ENCODE measurements at places on chromosomes 2 and 18.

- no peak for DNase-seq
Measured at GRCh38 chr2:180040146-180040925, 33.2 kb upstream of the CWC22 start.

DNA sequence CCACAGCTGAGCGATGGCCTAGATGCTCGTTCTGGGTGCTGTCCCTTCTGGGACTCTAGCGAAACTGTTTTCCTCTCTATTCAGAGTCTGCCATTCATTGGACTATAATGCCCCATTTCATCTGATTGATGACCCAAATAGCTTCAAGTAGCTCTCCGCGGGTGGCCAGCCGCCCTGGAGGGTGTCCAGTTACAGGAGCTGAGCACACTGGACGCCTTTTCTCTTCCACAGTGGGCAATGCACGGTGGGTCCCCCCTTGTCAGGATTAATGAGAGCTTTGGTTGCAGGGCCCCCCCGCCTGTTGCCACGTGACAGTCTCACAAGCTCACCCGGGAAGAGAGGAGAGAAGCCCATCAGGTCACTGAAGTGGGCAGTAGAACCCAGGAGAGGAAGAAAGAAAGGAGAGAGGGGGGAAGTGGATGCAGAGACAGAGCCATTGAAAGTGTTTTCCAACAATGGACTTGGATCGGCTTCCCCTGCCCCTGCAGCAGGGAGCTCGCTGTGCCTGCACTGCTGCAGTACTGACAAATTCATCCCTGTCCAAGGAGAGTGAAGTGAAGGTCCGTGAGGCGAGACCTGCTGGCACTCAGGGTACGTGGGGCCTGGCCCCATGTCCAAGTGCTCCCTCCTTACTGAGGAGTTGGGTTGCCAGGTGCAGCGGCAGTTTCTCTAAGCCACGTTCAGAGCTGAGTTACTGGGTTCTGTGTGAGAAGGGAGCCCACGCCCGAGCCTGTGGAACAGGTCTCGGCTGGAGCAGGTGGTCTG is 44.8 kb downstream of the DIPK1C start:
- no peak for DNase-seq

GRCh38 chr2:135132314-135132713 is 80.2 kb downstream of the RAB3GAP1 start:
- no peak for DNase-seq

- no peak for DNase-seq
Measured at GRCh38 chr2:156464106-156464505, 27.9 kb downstream of the GPD2 start.

- DNase-seq, result no peak
Measured at GRCh38 chr2:23478933-23479683, 94.1 kb downstream of the KLHL29 start.

DNA sequence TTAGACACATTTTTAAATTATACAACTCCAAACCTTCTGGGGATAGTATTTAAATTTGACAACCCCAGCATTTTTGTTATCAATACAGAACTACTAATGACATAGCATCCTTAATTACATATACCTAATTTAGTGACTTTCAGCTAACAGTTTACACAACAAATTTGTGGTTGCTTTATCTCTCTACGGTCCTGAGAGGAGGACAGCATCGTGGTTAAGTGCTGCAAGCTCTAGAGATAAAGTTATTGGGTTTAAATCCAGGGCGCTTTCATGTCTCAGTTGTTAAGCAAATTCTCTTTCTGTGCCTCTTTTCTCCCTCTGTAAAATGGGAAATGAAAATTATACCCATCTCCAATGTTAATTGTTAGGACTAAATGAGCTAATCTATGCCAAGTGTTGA is 129.3 kb downstream of the METTL4 start:
- no peak for DNase-seq

- no peak for DNase-seq
Measured at GRCh38 chr18:41119031-41119430, 836.0 kb upstream of the PIK3C3 start.

GRCh38 chr18:65547046-65547445 is 203.8 kb upstream of the CDH7 start:
- no peak for DNase-seq

DNA sequence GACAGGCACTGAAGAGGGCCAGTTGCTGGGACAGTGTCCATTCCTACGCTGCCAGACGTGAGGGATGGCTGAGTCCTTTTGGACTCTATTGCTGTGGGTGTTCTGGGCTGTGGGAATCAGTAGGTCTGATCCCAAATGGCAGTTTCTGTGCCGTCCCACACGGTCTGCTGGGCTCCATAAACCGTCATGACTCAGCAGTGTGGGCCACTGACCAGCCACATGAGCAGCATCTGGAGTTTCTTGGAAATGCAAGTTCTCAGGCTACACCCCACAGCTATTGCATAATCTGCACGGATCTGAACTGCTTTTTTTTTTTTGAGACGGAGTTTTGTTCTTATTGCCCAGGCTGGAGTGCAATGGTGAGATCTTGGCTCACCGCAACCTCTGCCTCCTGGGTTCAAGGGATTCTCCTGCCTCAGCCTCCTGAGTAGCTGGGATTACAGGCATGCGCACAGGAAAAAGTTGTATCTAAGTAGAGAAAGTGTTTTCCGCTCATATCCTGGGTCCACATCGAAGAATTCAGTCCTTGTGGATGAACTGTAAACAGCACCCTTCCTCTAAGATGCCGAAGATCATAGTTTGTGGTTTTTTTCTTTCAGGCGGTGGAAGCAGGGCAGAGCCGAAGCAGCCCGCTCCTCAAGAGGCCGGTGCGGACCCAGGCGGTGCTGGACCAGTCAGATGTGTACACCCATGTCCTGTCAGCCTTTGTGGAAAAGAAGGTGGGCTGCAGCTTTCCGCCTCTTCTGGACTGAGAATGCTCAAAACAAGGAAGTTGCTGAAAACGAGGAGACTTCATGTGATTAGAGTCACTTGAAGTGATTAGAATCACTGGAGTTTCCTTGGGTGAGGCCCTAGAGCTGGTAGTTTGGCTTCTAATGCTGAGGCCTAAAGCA is 25.5 kb downstream of the RMC1 start:
- no peak for DNase-seq

GRCh38 chr2:220127311-220127710 is 499.9 kb downstream of the SLC4A3 start:
- no peak for DNase-seq

DNA sequence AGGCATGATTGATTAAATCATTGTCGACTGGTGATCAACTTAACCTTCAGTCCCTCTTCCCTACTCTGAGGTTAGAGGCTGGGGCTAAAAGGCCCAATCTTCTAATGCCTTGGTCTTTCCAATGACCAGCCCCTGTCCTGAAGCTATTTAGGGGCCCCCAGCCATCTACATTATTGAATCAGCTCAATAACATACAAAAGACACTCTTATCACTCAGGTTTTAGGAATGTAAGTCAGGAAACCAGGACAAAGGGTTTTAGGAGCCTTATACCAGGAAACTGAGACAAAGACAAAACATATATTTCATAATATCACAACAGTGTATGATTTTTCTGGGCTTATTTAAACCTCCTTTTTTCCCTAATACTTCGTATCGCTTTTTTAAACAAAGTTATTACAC is 198.6 kb downstream of the RNF152 start:
- no peak for DNase-seq

- no peak for DNase-seq
Measured at GRCh38 chr18:56421647-56422046, 216.7 kb downstream of the TXNL1 start.

DNA sequence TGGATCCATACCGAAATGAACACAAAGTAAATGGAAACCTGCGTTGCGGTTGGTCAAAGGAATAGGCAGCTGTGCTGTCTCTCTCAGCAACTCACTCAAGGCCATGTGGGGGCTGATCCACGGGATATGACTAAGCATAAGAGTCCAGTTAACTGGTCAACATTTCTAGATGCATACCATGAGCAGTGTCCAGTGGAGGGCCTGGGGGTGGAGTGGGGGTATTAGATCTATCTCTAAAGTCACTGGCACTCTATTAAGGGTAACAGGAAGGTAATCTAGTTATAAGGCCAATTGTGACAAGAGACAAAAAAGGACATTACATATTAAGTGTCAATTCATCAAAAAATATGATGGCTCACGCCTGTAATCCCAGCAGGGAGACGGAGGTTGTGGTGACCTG is 136.8 kb downstream of the TTC32 start:
- no peak for DNase-seq

DNA sequence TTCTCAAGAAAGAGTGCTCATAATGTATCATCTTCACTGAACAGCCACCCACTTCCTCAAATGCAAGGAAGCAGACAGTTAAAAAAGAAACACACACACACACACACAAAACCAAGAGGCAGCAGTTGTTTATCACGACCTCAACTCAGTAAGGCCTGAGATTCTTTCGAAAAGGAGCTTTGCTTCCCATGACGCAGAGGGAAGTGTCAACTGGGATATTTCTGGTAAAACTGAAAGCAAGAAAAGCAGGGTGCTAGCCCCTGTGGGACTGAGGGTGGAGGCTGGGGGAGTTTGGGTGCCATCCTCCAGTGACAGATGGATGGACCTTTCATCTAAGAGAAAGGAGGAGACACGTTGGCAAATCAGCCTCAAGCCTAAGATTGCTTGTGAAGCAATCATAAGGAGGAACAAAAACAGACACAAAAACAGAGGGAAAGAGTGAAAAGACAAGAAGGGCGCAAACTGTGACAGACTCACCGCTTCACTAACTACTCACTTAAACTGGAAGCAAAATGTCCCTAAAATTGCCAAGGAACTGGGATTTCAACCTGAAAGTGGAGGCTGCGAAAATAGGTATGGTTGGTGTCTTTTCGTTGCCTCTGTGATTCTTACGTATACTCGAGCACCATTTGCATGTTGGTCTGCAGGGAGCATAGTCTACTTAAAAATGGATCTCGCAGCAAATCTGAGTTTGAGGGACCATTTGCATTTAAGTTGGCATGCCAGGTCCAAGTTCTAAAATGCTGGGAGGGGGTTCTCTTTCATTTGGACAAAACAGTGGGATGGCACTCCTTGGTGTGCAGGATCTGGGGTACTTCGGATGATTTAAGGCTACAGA is at the start of gene ARHGAP25:
TSS of gene ARHGAP25 (plus strand) at position 124 of the 838 bp plus-strand sequence. CDS start at position 513, 389 bp downstream.
- no peak for DNase-seq

DNA sequence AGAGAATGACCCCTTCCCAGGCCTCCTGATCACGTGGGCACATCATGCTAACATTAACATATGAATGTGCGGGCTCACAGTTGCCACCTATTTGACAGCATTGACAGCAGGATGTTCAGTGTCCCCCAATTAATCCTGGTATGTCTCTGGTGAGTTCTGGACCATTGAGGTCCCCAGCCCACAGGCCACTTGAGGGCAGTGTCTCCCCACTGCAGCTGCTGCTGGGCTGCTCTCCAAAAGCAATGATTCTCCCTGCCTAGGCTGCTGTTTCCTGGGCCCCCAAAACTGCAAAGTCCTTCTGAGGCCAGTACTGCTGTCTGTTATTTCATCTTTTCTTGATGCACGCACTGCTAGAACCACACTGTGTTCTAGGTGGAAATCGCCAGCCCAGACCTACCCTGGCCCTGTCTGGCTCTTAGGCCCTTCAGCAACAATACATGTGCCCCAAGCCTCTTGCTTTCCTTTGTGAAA is 52.7 kb upstream of the MAPK4 start:
- peak; percentile 39 for DNase-seq

- DNase-seq, result no peak
Measured at GRCh38 chr18:5282770-5283169, 12.8 kb downstream of the ZBTB14 start.

DNA sequence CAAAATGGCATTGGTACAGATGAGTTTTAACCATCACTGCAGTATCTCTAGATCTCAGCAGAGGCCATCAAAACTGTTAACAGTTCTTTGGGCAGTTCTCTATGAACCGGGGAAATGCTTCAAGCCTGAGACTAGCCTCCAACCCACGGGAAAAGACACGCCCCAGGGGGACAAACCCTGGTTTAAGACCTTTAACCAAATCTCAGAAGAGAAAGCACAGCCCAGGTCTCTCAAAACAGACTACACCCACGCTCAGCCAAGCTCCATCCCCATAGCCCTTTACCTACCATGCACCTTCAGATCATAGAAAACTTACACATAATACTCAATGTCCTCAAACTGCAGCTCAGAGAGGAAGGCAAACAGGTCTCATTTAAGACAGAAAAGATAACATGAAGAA is 78.3 kb downstream of the TMEM163 start:
- no peak for DNase-seq

DNA sequence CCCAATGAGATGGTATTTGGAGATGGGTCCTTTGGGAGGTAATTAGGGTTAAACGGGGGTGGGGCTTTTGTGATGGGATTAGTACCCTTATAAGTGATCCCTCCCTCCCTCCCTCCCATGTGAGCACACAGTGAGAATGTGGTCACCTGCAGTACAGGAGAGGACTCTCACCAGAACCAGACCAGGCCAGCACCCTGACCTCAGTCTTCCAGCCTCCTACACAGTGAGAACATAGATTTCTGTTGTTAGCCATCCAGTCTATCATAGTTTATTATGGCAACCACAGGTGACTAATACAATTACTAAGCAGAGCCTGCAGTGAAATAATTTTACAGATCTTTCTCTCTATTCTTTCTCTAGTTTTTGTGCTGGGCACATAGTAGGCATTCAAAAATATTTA is 137.7 kb upstream of the PKDCC start:
- no peak for DNase-seq

- no peak for DNase-seq
Measured at GRCh38 chr2:224999754-225000153, 42.5 kb downstream of the DOCK10 start.

- DNase-seq, result no peak
Measured at GRCh38 chr2:118006326-118006725, 7.5 kb downstream of the CCDC93 start.

DNA sequence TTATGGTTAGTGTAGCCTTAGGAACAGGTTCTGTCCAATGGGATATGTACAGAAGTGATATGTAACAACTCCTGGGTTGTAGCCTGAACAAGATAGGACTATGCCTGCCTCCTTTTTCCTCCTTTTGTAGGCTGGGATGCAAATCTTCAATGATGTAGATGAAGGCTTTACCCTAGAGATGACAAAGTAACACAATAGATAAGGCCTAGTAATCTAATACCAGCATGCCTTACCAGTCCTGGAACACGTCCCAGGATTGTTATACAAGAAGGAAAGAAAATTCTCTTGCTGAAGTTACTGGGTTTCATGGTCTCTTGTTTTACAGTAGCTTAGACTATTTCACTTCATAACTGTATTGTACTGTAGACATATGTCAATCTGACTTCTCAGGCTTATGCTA is 192.1 kb downstream of the OTX1 start:
- no peak for DNase-seq

GRCh38 chr2:229273723-229274338 is 2.7 kb upstream of the PID1 start:
- peak; percentile 81 for DNase-seq
